ENCODE measurements at places on chromosomes 12 and 14. TPM values are rescaled to one million over a fixed set of nuclear protein-coding genes. Genes with fewer than 3 reads are reported as not detected.

Gene SERPINA1
- total RNA-seq = not detected

Gene B3GNT4
- under 0.01 TPM for total RNA-seq

GRCh38 chr12:62813031-62813829, 121.7 kb downstream of the PPM1H start:
- DNase-seq = peak; percentile 69

DNA sequence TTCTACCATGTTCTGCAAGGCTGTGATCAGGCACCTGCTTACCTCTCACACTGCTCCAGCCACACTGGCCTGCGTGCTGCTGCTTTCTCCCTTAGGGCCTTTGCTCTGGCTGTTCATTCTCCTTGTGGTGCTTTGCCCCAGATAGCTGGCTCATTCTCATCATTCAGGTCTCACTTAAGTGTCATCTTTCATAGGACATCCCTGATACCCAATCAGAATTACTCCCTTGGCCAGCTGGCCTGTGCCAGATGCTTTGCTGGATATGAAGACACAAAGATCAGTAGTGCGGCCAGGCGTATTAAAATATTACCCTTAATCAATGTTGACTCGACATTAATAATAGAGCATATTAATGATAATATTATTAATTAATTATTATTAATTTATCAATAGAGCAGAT, 143.8 kb upstream of the FGD4 start:
- DNase-seq = no peak

- DNase-seq = no peak
Measured at GRCh38 chr14:29165431-29165830, 398.8 kb downstream of the FOXG1 start.
